Kidney (tissue), 22 donors: ENCODE measurements at places on chromosomes 5 and 9. TPM values are rescaled to one million over a fixed set of nuclear protein-coding genes. Genes with fewer than 3 reads are reported as not detected.

The TRAPPC13 gene
- 22.0 TPM for polyA plus RNA-seq

The WHRN gene
- polyA plus RNA-seq = 4.4 TPM

The SPATA31D4 gene
- polyA plus RNA-seq = not detected

The SERF1A gene
- polyA plus RNA-seq = 2.1 TPM

The GPRIN1 gene
- polyA plus RNA-seq = 0.45 TPM

The LURAP1L gene
- 3.8 TPM for polyA plus RNA-seq

DNA sequence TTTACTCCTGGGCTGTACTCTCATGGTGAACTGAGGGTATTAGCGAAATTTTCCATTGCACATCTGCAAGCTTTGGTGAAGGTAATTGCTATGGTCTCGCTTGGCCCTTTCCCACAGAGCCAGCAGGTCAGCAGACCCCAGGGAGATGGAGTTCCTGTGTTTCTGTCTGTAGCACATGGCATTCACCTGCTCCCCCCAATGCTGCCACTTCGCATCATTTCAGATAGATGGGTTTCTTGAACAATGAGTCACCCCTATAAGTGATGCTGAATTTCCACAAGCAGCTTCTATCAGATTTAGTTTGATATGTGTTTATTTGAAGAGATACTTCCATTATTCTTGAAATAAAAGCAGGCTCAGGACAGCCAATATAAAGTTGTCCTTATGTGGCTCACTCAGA lies 117.8 kb downstream of the ERCC6L2 start:
- no peak for DNase-seq

GRCh38 chr5:127025467-127025866 lies 4.9 kb downstream of the MARCHF3 start:
- no peak for DNase-seq

DNA sequence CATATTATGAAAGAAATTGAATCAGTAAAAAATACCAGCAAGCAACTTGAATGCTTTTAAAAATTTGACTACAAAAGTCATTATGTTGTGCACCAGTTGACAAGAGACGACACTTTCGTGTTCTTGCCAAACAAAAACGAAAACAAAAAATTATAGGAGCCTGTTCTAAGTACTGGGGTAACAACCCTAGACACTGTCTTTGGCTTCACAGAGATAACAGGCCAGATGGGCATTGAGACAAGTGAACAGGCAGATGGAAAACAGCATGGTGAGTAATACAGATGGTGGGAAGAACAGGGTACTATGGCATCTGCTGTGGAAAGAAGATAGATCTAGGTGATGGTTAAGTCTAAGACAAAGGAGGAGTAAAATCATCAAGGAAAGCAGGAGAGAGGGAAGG lies 99.0 kb downstream of the CDH12 start:
- DNase-seq = no peak

- no peak for DNase-seq
Observed at GRCh38 chr9:5893591-5894236, 3.0 kb downstream of the MLANA start.

- DNase-seq = no peak
Observed at GRCh38 chr9:116318468-116319374, 165.1 kb downstream of the PAPPA start.

- DNase-seq = no peak
Observed at GRCh38 chr9:126375386-126375785, 48.8 kb downstream of the MVB12B start.

DNA sequence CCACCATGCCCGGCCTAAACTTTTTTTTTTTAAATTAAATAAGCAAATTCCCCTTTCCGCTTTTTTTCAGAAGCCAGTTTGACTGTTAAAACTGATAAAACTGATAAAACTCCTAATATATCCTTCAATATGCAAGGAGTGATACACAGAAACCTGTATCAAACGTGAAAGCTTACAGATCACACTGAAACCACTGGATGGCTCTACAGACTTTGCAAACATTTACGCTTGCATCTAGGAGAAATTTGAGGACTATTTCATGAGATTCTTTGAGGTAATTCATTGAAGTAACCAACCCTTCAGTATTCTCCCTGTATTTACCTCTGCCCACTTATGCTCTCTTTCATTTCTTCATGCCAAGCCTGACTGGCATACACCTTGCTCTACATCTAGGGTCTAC lies 40.6 kb upstream of the CHD1 start:
- no peak for DNase-seq

- DNase-seq = no peak
Observed at GRCh38 chr5:54902791-54903473, 82.5 kb downstream of the ESM1 start.

GRCh38 chr9:107942291-107942690 lies 452.7 kb upstream of the KLF4 start:
- DNase-seq = no peak
